OCI-M1 (cell line): ENCODE measurements at places on chromosomes 3 and 15.

- peak; percentile 55 for DNase-seq
Measured at GRCh38 chr3:126935756-126936509, 47.0 kb upstream of the PLXNA1 start.

GRCh38 chr15:82165948-82166376 is 96.6 kb downstream of the EFL1 start:
- no peak for DNase-seq

GRCh38 chr3:106533093-106533787 is 664.4 kb upstream of the CBLB start:
- DNase-seq = no peak

DNA sequence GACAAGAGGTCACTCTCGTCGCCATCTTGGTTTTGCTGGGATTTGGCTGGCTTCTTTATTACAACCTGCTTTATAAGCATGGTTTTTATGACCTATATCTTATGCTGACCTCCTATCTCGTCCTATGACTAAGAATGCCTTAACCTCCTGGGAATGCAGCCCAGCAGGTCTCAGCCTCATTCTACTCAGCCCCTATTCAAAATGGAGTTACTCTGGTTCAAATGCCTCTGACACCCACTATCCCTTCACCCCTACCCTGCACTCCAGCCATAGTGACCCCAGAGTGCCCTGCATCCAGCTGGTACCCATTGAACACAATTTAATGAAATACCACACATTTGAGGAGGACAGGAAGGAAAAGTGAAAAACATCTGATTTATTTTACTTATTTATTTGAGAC is 23.4 kb downstream of the METTL6 start:
- DNase-seq = no peak

GRCh38 chr15:101669744-101670143 is 17.6 kb upstream of the TM2D3 start:
- peak; percentile 26 for DNase-seq

DNA sequence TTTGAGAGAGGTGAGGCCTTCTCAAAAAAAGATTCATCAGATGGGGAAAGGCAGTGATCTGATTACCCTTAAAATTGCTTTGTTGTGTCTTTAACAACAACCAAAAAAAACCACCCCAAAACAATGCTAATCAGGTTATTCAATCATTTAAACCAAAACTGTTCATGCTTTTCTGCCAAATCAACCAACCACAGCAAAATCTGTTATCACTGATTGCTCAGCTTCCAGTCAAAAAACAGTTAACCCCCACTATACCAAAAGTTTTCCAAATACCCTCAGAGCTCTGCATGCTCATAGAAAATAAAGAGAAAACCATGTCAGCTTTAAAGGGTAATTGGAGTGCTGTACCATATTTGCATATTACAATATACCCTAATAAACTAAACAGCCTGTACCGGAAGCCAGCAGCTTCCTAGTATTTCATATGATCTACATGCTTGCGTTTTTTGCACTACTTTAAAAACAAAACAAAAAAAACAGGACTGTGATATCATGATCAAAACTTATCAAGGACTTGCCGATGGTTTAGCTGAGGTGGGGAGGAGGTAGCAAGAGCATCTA is 22.8 kb downstream of the SATB1 start:
- no peak for DNase-seq

DNA sequence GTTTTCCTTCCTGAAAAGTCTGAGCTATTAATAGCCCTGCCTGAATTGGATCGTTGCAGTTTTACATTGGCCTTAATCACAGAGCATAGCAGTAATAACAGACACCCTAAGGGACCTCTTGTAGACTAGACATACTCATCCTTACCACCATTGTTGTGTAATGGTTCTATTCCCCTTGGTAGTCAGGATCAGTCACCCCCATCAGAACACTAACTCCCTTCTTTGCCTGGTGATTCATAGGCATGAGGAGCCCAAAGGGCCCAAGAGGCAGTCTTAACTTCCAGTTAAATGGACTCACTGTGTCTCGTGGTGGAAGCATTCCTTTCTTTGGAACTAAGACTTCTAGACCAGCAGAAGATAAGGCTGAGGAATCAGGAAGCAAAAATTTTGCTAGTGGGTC is 20.2 kb downstream of the CGGBP1 start:
- DNase-seq = no peak

- peak; percentile 25 for DNase-seq
Measured at GRCh38 chr3:153595186-153595815, 433.3 kb downstream of the RAP2B start.

DNA sequence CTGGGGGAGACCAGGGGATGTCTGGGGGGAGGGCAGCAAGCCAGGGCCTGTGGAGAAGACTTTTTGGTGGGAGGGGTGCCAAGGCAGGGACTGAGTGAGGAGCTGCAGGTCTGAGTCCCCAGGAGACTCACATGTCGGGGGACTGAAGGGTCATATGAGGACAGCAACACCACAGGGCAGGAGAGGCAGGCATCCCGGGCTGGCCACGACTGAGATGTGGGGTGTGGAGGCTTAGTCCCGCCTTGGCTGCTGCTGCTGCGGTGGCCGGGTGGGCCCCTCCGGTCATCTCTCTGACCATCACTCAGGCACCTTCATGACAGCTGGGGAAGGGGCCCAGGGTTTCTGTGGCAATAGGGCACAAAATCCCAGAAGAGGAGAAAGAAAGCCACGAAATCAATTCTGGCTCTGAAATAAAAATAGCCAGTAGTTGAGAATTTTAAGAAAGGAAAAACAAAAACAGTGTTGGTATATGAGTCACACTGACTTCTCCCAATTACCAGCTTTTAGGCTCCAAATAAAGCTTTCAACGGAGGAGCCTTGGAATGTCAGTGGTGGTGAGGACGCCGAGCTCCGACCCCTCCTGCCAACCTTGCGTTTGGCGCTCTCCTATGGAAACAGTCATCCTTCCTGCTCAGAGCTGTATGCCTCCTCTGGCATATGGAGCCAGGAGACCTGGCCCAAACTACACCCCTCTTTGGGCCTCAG is 52.9 kb upstream of the ITGA11 start:
- no peak for DNase-seq

DNA sequence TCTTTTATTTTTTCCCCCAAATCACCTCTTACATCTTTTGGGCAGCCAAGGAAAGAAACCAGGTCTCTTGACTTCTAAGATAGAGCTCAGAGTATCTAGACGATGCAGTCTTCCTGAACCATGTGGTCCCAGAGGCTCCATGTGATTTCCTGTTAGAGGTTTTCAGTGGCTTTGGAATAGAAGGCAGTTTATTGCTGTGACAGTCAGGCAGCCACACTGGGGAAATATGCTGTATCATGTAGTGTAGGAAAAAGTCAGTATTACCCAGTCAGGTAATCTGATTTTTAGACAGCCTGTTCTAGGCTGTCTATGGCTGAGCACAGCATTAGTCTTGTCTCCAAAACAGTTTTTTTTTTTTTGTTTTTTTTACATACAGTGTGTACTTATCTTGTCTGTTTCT is 294.3 kb downstream of the THSD4 start:
- DNase-seq = no peak

GRCh38 chr3:141402476-141403171 is 34.3 kb downstream of the ZBTB38 start:
- peak; percentile 37 for DNase-seq

- DNase-seq = no peak
Measured at GRCh38 chr3:195256639-195257453, 14.1 kb downstream of the XXYLT1 start.

DNA sequence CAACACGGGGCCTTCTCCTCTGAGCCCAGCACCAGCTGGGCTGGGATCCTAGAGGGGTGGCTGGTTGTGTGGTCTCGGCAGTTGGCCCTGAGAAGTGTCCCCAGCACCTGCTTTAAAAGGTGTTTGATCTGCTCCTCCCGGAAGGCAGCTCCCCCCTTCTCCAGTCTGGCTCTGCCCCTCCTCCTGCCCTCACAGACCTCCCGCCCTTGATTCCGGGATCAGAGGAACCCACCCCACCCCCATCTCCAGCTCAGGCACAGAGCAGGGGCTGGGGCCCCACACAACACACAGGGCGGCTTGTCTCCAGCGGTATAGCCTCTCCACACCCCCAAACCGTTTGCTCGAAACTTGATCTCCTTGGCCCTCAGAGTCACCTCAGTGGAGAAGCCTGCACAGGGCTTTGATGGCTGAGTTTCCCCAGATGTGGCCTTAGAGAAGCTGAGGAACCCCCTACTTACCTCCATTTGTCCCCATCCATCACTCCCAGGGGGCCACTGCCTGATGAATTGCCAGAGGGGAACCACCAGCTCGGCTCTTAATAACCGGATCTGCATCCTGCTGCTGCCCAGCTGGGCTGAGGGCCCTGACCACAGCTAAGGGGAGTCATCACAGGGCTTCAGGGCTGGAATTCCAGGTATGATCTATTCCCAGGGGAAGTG is 6.4 kb upstream of the STRA6 start:
- no peak for DNase-seq

DNA sequence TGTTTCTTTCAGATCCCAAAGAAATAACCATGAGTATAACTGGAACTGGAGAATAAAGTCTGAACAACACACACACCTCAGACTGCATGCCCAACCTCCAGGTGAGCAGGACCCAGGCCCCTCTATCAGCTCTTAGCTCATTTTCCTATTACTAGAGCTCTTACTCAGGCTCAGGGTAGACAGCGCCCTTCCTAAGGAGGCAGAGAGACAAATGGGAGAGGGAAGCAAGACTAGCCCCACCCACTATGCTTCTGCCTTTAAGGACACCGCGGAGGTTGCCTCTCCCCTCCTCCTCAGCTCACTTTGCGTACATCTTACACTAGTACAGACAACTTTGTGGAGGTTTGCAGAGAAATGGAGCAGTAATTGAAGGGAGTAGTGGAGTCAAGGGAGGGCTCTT is 44.0 kb upstream of the GLCE start:
- no peak for DNase-seq

- peak; percentile 11 for DNase-seq
Measured at GRCh38 chr15:48940508-48940907, 23.2 kb downstream of the SHC4 start.

- DNase-seq = peak; percentile 41
Measured at GRCh38 chr3:36408146-36408545, 27.8 kb downstream of the STAC start.

GRCh38 chr3:59611649-59612443 is 562.0 kb upstream of the CFAP20DC start:
- no peak for DNase-seq

- peak; percentile 85 for DNase-seq
Measured at GRCh38 chr3:101868534-101869464, 19.5 kb downstream of the NFKBIZ start.

GRCh38 chr15:41950489-41950888 is 21.9 kb downstream of the EHD4 start:
- no peak for DNase-seq

- DNase-seq = no peak
Measured at GRCh38 chr15:44147636-44148035, 47.4 kb downstream of the FRMD5 start.

GRCh38 chr15:67762610-67763368 is 62.5 kb upstream of the SKOR1 start:
- DNase-seq = no peak

DNA sequence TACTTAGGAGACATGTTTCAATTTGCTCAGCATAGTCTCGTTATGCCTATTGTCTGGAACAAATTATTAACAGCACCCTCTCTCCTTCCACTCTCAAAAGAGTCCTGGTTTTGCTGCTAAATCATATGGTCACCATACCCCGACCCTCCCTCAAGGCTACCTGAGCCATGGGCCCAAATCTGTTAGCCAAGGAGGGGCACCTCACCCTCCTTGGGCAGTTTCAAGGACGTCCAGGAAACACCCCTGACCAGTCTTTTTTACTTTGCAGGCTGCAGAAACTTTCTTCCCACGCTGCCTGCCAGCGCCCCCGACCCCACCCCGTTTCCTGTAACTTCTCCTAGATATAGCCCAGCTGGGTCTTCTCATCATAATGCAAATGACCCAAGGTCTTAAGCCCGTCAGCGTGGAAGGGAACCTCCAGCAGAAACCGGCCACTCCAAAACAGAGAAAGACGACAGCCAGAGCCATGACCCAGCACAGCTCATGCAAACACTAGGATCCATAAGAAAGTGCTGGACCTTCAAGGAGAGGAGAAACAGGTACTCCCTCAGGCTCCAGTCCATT is 62.3 kb downstream of the ADCY5 start:
- no peak for DNase-seq

- no peak for DNase-seq
Measured at GRCh38 chr15:50098545-50098944, 20.5 kb downstream of the ATP8B4 start.

DNA sequence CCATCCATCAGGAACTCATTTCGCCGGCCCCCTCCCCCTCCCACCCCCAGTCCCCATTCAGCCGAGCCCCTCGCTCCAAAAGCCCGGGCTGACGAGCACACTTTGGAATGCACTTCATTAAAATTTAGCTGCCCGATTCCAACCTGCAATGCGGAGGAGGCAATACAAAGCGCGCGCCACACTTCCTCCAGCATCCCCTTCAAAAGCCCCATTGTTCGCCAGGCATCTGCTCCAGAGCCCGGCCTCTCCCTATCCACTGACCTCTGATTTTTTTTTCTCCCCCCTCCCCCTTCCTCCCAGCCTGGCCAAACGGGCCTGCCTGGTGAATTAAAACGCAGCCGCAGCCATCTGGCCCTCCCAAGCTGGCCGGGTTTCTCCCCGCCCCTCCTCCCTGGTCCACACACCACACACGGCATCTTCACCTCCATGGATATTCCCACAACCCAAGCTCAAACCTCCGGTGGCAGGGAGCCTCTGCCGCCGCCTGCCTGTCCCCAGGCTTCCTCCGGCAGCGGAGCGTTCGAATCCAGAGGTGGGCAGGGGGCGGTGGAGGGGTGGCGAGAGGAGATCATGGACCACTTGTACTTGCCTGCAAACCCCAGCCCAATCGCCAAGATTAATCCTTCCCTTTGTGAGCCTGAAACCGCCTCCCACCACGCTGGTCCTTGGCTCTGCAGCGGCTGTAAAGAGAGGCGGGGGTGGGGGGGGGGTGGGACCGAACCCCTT is 441.3 kb downstream of the MAGI1 start:
- DNase-seq = no peak

DNA sequence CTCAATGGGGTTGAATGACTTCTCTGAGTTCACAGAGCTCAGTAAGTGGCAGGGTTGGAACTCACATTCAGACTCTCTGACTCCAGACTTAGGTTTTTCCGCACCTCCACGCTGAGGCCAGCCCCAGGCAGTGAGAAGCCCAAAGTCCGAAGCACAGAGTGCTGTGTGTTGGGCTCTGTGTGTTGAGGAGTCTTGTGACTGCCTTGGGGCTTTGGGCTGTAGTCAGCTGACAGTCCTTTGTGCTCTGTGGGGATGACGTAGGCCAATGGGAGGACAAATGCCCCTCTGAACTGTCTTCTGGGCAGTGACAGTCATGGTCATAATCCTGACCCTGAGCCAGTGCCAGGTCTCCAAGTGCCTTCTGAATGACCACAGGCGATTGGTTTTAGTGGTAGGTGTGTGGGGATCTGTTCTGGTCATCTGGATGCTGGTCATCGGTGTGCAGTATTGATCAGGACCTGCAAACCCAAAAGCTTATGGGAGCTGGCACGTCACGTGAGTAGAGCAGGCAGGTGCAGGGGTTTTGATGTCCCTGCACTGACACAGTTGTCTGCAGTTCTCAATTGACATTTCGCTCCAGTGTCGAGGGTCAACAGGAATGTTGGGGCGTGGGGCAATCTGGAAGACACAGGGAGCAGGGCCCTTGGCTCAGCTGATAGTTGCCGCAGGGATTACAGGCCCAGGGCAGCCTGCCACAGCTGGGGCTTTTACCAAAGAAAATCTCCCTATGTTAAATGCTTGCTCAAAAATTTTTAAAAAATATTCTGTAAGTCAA is 45.3 kb downstream of the CAPN3 start:
- no peak for DNase-seq
